ENCODE measurements at places on chromosomes 3 and 15.
A peak's percentile ranks its signal among the peaks of the same experiment; 100 is the strongest.

DNA sequence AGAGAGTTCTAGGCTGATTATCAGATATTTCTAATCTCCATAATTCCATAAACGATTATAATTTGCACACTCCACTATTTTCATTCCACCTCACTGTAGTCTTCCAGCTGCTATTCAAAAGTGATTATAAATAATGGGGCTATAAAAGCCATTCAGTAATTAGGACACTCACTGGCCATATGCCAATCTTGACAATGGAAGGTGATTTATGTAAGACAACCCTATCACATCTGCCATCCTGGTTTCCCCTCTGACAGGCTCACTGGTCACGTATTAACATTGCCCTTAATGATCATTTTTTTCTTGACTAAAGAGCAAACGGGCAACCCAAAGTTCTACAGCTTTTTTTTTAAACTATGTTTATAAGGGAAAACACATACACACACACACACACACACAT, 402.4 kb downstream of the MAGI1 start:
- H3K4me3 ChIP-seq: no peak overlapping the region
- peaks cover 4% of the 10 kb centered on the region for H3K27me3 ChIP-seq
- ATAC-seq: no peak
- no peaks in the 10 kb centered on the region for H3K36me3 ChIP-seq

DNA sequence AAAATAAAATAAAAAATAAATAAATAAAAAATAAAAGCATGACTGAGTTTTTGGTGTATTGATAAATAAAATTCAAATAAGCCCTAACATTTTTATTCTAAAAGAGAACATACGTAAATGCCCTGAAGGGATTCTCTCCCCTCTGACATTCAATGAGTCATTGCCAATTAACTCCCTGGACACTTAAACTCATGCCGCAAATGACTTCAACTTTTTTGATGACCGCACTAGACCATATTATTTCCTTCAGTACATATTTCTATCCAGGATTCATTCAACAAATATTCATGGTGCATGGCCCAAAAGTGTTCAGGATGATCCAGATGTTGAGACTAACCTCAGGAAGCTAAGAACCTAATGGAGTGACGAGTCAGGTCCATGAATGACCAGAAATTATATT, 195.9 kb upstream of the LRRN1 start:
- no peaks in the 10 kb centered on the region for H3K4me1 ChIP-seq
- H3K4me3 ChIP-seq: no peak overlapping the region
- H3K36me3 ChIP-seq: no peaks in the 10 kb centered on the region
- H3K27ac ChIP-seq: no peak overlapping the region
- no peak for ATAC-seq
- no peaks in the 10 kb centered on the region for H3K27me3 ChIP-seq

DNA sequence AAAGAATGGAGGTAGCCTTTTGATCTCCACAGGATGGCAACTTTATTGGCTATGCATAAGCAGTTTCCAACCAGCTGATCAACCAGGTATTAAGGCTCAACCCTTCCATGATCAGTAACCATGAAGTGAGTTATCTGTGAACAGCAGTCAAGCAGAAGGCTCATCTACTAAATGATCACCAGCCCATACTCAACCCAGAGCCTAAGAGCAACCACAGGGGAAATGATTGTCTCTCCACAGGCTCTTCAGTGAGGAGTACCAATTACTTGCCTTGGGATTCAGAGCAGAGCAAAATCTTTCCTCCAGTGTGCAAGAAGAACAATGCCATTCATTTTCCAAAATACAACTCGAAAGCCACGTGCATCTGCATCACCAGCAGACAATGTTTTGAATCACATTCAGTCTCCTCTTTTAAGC, 754.8 kb downstream of the ROBO1 start:
- no peak overlapping the region for H3K27ac ChIP-seq
- no peak overlapping the region for H3K4me3 ChIP-seq
- no peak for ATAC-seq

GRCh38 chr15:54289590-54290136, 311.4 kb downstream of the UNC13C start:
- no peak overlapping the region for H3K27ac ChIP-seq
- ATAC-seq: peak; percentile 86
- no peaks in the 10 kb centered on the region for H3K4me1 ChIP-seq
- no peaks in the 10 kb centered on the region for H3K36me3 ChIP-seq

- no peaks in the 10 kb centered on the region for H3K27me3 ChIP-seq
- no peaks in the 10 kb centered on the region for H3K36me3 ChIP-seq
- no peaks in the 10 kb centered on the region for H3K4me1 ChIP-seq
- no peak overlapping the region for H3K27ac ChIP-seq
Measured at GRCh38 chr15:77830051-77830468, 197.3 kb upstream of the LINGO1 start.

GRCh38 chr3:194103983-194104751, 31.8 kb upstream of the HES1 start:
- ATAC-seq: no peak
- H3K36me3 ChIP-seq: no peaks in the 10 kb centered on the region
- H3K27me3 ChIP-seq: peaks cover 14% of the 10 kb centered on the region
- peaks cover 6% of the 10 kb centered on the region for H3K4me1 ChIP-seq

- no peak overlapping the region for H3K4me3 ChIP-seq
- H3K27me3 ChIP-seq: no peaks in the 10 kb centered on the region
- ATAC-seq: no peak
- peaks cover 34% of the 10 kb centered on the region for H3K4me1 ChIP-seq
- peaks cover 86% of the 10 kb centered on the region for H3K36me3 ChIP-seq
Measured at GRCh38 chr3:4800595-4800994, 178.6 kb upstream of the BHLHE40 start.

GRCh38 chr15:62881056-62881455, 161.5 kb upstream of the TPM1 start:
- H3K36me3 ChIP-seq: no peaks in the 10 kb centered on the region
- peaks cover 9% of the 10 kb centered on the region for H3K4me1 ChIP-seq
- ATAC-seq: no peak
- H3K27ac ChIP-seq: no peak overlapping the region

All from activated T-helper 17 cell treated with anti-CD3 and anti-CD28 coated beads, Interleukin-2, amount 50 U/mL, for 72 hours (primary cell).